Kidney glomerular epithelial cell (primary cell): ENCODE measurements at places on chromosomes 11 and 22.

DNA sequence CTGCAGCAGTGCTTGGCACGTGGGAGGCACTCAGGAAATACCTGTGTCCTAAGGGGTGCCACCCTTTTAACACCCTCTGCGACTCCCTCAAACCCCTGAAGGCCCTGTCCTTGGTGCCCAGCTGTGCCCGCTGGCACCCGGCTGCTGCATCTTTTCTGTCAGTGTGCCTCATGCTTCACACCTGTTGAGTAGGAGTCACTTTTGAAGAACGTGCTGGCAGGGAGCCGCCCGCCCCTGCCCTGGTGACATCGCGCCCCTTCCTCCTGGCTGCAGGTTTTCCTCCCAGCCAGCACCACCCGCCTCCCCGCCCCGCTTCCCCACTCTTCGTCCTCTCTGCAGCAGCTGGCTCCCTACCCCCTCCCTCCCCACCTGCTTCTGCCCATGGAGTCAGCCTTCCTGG, 17.8 kb downstream of the FRMD8 start:
- no peak for DNase-seq

GRCh38 chr22:20013382-20013871, 3.2 kb downstream of the ARVCF start:
- DNase-seq, result peak; percentile 11

- no peak for DNase-seq
Measured at GRCh38 chr11:66564538-66564937, 3.9 kb downstream of the CTSF start.

- no peak for DNase-seq
Measured at GRCh38 chr11:75689863-75690609, 21.2 kb upstream of the MAP6 start.

DNA sequence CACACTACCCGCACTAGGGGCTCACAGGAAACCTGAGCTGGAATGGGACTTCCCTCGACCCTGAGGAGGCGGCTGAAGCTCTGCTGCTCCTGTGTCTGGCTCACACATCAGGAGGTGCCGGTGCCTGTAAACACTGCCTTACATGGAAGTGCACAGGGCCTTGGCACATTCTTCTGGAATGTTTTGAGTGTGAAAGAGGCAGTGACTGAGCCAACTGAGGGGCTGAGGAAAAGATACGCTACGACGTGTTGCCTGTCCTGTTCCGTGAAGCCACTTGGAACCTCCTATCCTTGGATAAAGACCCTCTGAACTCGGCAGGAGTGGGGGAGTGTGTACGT, 10.5 kb downstream of the TXN2 start:
- DNase-seq, result no peak

- DNase-seq, result peak; percentile 40
Measured at GRCh38 chr11:95104121-95104830, 14.6 kb downstream of the ENDOD1 start.

GRCh38 chr11:109998921-109999320, 94.3 kb upstream of the ZC3H12C start:
- DNase-seq, result no peak

- no peak for DNase-seq
Measured at GRCh38 chr11:1771700-1772099, 8.0 kb upstream of the CTSD start.

DNA sequence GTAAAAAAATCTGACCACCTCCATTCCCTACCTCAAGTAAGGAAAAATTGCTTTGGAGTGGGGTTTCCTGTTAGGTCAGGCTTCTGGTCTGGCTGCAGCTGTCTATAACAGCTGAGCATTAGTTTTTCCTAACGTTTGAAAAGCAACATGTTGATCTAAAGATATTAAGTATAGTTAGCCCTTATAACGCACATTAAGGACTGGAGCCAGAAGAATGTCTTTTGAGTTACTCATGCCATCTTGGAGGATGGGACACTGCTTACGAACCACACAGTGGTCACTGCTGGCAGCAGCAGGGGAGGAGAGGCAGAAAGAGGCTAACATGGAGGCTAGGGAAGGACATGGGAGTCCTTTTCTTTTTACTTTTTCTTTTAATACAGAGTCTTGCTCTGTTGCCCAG, 44.1 kb upstream of the GDPD4 start:
- no peak for DNase-seq

GRCh38 chr22:36433318-36434231, 45.8 kb upstream of the MYH9 start:
- no peak for DNase-seq

DNA sequence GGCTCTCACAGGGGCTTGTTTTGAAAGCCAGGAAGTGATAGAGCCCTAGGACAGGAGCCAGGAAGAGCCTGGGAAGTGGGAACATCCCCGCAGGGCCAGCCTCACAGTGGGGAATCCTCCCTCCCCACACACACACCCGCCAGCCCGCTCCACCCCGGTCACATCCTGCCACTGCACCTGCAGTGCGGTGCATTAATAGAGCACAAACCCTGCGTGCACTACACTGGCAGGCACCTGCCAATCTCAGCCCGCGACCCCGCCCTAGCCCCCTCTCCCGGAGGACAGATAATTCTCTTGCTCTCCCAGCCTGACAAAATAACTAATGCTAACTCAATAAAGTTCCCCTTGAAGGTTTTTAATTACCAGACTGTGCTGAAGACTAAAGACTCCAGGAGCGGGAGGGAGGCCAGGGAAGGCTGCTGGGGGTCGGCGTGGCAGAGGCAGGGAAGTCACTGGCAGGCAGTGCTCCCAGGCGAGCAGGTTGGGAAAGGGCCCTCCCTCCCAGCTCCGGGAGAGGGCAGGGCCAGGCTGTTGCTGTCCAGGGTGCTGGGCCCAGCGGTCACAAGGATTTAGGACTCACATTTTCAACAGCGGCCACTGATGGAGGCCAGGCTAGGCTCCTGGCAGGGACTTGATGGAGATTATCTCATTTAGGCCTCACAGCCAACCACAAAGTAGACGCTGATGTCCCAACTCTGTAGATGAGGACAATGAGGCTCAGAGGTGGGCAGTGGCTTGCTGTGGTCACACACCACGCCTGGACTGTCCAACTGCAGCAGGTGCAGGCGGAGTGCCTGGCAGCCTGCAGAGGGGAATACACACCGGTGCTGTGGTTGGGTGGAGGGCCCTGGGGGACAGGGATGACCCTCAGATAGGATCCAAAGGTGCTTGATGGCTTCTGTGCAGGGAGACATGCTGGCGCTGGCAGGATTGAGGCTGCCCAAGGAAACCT, 23.9 kb upstream of the TCF20 start:
- DNase-seq, result no peak

- no peak for DNase-seq
Measured at GRCh38 chr22:48432781-48433518, 1394.7 kb downstream of the BRD1 start.

- DNase-seq, result no peak
Measured at GRCh38 chr22:45704648-45705047, 33.0 kb downstream of the ATXN10 start.

- DNase-seq, result no peak
Measured at GRCh38 chr22:25113316-25113721, 86.3 kb upstream of the CRYBB3 start.

- no peak for DNase-seq
Measured at GRCh38 chr11:11252403-11252802, 100.6 kb downstream of the CSNK2A3 start.

GRCh38 chr11:67641338-67642172, 2.0 kb upstream of the TBX10 start:
- no peak for DNase-seq

DNA sequence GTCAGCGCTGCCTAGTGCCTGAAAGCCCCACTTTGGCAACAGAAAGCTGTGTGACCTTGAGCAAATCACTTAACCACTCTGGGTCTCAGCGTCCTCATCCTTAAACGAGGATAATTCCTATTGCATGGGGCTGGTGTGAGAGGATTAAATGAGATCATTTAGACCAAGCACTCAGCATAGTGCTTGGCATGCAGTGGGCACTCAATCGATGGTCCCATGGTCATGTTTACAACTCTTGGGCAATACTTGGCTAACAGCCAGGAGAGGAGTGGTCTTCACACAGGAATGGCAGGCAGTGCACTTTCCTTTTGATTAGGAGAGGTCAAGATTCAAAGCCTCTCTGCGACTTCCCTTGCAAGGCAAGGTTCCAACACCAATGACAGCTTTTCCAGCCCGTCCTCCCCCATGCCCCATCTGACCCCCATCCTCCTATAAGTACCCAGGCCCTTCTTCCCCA, 14.1 kb downstream of the TNKS1BP1 start:
- no peak for DNase-seq
